HepG2 (cell line): ENCODE measurements at places on chromosomes 6 and 20.

GRCh38 chr20:41011551-41012067 is 17.0 kb upstream of the TOP1 start:
- H3K4me3 ChIP-seq: no peak overlapping the region
- H3K36me3 ChIP-seq: no peaks in the 10 kb centered on the region
- no peak for DNase-seq
- H3K4me1 ChIP-seq: peaks cover 68% of the 10 kb centered on the region

DNA sequence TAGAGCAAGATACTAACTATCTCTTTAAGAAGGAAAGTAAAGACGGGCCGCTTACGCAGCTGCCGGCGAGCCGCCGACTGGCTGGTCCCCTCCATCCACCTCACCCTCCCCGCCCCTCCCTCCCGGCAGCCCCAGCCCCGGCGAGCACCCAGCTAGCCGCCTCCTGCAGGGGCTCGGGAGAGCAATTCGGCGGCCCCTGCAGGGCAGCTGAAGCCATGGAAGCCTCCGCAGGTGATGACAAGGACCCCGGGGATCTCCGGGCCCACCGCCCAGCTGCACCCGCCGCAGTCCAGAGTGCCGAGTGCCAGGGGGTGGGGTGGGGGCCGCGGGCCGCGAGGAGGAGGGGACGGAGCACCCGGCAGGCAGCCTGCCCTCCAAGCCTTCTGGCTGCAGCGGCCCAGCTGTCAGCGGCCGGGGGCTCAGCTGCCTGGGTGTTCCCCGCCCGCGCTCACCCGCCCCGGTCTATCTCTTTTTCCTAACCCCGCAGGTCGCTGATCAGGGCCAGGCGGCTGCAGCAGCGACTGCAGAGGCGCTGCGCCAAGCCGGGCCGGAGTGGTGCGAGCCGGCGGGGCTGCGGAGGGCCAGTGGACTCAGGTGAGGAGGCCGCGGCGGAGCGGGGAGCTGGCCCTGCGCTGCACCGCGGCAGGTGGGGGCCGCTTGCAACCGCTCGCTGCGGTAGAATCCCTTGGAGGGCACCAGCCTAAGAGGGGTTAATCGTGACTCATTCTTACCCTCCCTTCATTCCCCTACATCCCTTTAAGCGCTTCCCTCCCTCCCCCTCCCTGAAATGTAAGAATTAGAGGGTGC is at the start of gene SNPH:
SNPH (plus strand) TSS at position 128 of the 807 bp plus-strand sequence. CDS start 29,946 bp downstream, outside the sequence.
- no peaks in the 10 kb centered on the region for H3K36me3 ChIP-seq
- H3K4me3 ChIP-seq: peak within 1 kb of the TSS; percentile 53
- H3K4me1 ChIP-seq: no peaks in the 10 kb centered on the region; the same call in 1 of the 2 replicates
- no peak for DNase-seq
- H3K27ac ChIP-seq: no peak within 1 kb of the TSS

- no peaks in the 10 kb centered on the region for H3K36me3 ChIP-seq
- no peak for DNase-seq
- no peak overlapping the region for H3K4me3 ChIP-seq
Observed at GRCh38 chr6:116933485-116933884, 56.4 kb downstream of the RFX6 start.

- H3K27ac ChIP-seq: no peak overlapping the region
- H3K4me1 ChIP-seq: no peaks in the 10 kb centered on the region
- no peaks in the 10 kb centered on the region for H3K36me3 ChIP-seq
- no peaks in the 10 kb centered on the region; the same call in 1 of the 2 replicates for H3K27me3 ChIP-seq
Observed at GRCh38 chr20:32877507-32877906, 18.8 kb downstream of the EFCAB8 start.

DNA sequence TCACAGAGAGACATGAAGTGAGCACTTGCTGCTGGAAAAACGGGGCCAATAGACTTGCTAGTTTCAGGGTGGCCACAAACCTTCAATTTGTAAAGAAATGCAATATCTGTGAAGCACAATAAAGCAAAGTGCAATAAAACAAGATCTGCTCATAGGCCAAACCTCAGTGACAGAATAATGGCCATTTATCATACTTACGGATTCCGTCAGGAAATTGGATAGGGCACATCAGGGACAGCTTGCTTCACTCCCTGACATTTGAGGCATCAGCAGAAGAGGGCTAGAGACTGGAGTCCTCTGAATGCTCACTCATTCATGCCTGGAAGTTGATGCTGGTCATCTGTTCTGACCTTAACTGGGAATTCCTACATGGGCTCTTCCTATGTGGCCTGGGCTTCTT is 165.5 kb upstream of the OPRM1 start:
- no peaks in the 10 kb centered on the region for H3K4me1 ChIP-seq
- no peak overlapping the region for H3K27ac ChIP-seq
- H3K36me3 ChIP-seq: no peaks in the 10 kb centered on the region
- H3K4me3 ChIP-seq: no peak overlapping the region

GRCh38 chr6:12984776-12985175 is 268.2 kb downstream of the PHACTR1 start:
- no peaks in the 10 kb centered on the region for H3K27me3 ChIP-seq
- no peaks in the 10 kb centered on the region for H3K36me3 ChIP-seq
- no peaks in the 10 kb centered on the region for H3K4me1 ChIP-seq
- no peak overlapping the region for H3K27ac ChIP-seq

- no peak for DNase-seq
- no peak overlapping the region for H3K27ac ChIP-seq
- H3K27me3 ChIP-seq: no peaks in the 10 kb centered on the region
- H3K36me3 ChIP-seq: no peaks in the 10 kb centered on the region
Observed at GRCh38 chr6:152701081-152701862, 3.6 kb downstream of the MYCT1 start.

DNA sequence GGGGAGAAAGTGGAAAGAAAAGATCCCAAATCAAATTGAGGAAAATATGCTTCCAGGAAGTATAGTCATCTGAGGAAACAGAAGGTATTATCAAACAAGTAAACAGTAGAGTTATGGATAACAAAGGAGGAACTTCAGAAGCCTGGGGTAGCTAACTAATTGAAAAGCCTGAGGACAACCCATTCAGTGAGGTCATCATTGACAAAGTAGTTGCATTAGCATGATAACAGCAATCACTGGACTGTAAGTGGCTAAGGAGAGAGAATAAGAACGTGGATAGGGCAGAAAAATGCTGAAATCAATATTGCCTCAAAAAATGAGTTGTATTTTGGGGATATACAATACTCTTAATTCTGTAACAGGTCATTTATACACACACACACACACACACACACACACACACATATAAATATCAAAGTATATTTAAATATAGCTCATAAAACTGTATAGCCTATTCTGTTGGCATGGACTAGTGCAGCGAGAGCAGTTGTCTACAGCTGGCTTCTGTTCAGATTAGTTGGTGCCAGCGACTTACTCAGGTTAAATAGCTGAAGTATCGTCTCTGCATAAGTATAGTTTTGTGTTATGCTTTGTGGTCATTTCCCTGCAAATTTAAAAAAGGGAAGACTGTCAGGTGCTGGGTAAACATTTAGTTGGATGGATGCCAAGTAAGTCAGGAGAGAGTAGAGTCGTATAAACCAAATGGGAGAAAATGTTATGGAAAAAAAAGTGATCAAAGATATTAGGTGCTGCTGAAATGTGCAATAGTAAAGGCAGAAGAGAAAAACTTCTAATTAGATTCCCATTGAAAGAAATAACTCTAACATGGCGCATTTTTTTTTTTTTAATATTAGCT is 33.8 kb upstream of the CTAGE9 start:
- H3K27ac ChIP-seq: peak overlapping the region; percentile 3
- H3K4me1 ChIP-seq: peaks cover 15% of the 10 kb centered on the region
- DNase-seq: no peak
- no peak overlapping the region for H3K4me3 ChIP-seq

DNA sequence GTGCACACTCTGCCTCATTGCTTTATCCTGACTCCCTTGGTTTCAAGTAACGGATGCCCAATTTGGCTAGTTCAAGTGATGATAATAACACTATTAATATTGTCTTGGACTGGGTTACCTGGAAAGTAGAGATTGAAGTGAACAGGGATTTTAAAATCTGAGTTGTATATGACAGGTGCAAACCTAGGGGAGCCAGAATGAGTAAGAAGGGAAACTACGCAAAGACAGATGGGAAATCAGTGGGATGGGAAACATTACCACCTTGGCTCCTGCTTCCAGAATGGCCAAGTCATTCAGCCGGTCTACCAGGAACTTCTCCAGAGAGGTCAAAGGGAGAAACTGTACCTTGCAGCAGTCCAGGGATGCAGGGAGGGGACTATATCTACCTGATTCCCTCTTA is 41.9 kb downstream of the OGFRL1 start:
- no peaks in the 10 kb centered on the region for H3K4me1 ChIP-seq
- H3K27ac ChIP-seq: no peak overlapping the region
- H3K36me3 ChIP-seq: no peaks in the 10 kb centered on the region

DNA sequence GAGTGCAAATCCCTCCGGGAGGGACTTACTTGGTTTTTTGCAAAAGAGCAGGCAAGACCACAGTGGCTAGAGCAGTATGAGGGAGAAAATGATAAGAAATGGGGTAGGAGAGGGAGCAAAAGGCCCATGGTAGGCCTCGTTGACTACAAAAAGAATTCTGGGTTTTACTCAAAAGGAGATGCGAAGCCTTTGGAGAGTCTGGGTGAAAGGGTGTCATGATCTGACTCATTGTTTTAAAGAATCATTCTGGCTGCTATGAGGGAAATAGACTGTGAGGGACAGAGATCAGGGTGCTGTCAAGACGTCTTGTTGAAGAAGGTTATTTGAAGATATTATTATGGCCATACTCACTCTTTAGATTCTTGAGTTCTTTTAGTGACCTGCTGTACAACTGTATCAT is 13.0 kb downstream of the TBC1D32 start:
- H3K4me3 ChIP-seq: no peak overlapping the region
- H3K36me3 ChIP-seq: no peaks in the 10 kb centered on the region
- H3K4me1 ChIP-seq: no peaks in the 10 kb centered on the region
- no peaks in the 10 kb centered on the region for H3K27me3 ChIP-seq

- H3K4me3 ChIP-seq: no peak within 1 kb of the TSS
- H3K27me3 ChIP-seq: no peaks in the 10 kb centered on the region
- peaks cover 23% of the 10 kb centered on the region for H3K4me1 ChIP-seq
- peak; percentile 81 for DNase-seq
- peaks cover 18% of the 10 kb centered on the region for H3K36me3 ChIP-seq
Observed at GRCh38 chr6:56642366-56643261, at the start of gene DST. Gene DST (minus strand): TSS chr6:56642889.

- no peaks in the 10 kb centered on the region for H3K27me3 ChIP-seq
- H3K4me3 ChIP-seq: no peak overlapping the region
- H3K4me1 ChIP-seq: no peaks in the 10 kb centered on the region
- no peak overlapping the region for H3K27ac ChIP-seq
Observed at GRCh38 chr6:82419859-82420258, 56.2 kb downstream of the TPBG start.

GRCh38 chr6:34300332-34300751 is 51.5 kb upstream of the SMIM29 start:
- H3K4me3 ChIP-seq: no peak overlapping the region
- no peaks in the 10 kb centered on the region for H3K27me3 ChIP-seq
- no peak overlapping the region for H3K27ac ChIP-seq
- no peak for DNase-seq

DNA sequence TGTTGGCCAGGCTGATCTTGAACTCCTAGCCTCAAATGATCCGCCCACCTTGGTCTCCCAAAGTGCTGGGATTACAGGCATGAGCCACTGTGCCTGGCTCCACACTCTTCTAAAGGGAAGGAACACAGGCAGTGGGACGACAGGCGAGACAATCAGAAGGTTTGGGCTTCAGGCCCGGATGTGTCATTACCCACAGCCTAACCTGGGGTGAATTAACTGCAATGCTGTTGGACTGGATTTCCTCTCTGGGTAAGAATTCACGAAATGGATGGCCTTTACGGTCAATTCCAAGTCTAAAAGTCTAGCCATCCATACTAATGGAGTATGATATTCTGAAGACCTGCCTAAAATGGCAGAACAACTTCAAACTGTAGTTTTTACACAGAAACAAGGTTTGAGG is 83.7 kb upstream of the CCDC28A start:
- no peaks in the 10 kb centered on the region for H3K36me3 ChIP-seq
- no peak for DNase-seq
- no peak overlapping the region for H3K27ac ChIP-seq
- H3K27me3 ChIP-seq: no peaks in the 10 kb centered on the region
- H3K4me1 ChIP-seq: peaks cover 20% of the 10 kb centered on the region

GRCh38 chr6:35797837-35798526 is 859 bp upstream of the CLPS start:
- H3K27ac ChIP-seq: no peak overlapping the region
- no peaks in the 10 kb centered on the region; the same call in 1 of the 2 replicates for H3K27me3 ChIP-seq
- no peak for DNase-seq
- H3K36me3 ChIP-seq: no peaks in the 10 kb centered on the region
- no peaks in the 10 kb centered on the region for H3K4me1 ChIP-seq

DNA sequence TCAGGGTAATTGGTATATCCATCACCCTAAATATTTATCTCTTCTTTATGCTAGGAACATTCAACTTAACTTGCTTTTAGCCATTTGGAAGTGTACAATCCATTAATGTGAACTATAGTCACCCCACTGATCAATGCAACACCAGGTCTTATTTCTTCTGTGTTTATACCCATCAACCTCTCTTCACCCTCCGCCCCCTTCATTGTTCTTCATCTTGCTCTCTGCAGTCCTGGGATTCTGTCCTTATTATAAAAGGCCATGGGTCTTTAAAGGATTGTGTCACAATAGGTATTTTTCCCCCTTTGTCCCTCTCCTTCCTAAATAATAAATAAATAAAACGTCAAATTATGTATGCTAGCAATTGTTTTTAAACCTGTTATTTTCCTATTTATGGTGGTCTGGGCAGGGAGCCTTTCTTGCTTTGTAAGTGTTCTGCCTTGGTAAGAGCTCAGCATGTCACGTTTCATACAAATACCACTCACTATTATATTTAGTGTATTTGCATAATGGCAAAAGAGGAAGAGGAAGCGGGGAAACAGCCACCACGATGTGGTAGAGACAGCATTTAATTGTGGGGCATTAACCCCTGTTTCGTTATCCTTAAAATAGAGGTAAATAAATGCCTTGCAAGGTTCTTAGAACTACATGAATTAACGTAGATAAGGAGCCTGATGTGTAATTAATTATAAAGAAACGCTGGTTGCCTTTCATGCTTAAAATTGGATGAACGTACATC is 1.9 kb downstream of the ABRACL start:
- H3K27me3 ChIP-seq: peaks cover 2% of the 10 kb centered on the region
- no peak for DNase-seq
- H3K4me1 ChIP-seq: peaks cover 19% of the 10 kb centered on the region
- no peak overlapping the region for H3K4me3 ChIP-seq
- no peak overlapping the region for H3K27ac ChIP-seq

DNA sequence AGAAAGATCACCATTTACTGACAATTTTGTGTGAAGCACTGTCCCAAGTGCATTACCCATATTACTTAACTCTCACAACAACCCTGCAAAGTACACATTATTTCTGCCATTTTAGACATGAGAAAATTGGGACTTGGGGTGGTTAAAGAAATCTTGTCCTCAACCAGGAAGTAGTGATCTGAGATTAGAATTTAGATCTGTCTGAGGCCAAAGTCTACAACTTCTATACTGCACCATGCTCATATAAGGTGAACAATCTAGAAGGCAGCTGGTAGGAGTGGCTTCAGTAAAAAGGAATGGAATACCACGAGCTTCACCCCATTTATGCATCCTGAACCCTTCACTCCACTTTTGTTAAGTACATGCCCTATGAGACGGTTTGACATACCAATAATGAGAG is 87.6 kb downstream of the QRSL1 start:
- DNase-seq: no peak
- no peak overlapping the region for H3K4me3 ChIP-seq
- no peaks in the 10 kb centered on the region for H3K36me3 ChIP-seq
- no peak overlapping the region for H3K27ac ChIP-seq

- H3K36me3 ChIP-seq: no peaks in the 10 kb centered on the region
- H3K27ac ChIP-seq: no peak overlapping the region
- H3K4me1 ChIP-seq: peaks cover 6% of the 10 kb centered on the region
Observed at GRCh38 chr20:45450097-45450818, 19.3 kb upstream of the WFDC2 start.
